ENCODE measurements at places on chromosomes 3 and 15.

DNA sequence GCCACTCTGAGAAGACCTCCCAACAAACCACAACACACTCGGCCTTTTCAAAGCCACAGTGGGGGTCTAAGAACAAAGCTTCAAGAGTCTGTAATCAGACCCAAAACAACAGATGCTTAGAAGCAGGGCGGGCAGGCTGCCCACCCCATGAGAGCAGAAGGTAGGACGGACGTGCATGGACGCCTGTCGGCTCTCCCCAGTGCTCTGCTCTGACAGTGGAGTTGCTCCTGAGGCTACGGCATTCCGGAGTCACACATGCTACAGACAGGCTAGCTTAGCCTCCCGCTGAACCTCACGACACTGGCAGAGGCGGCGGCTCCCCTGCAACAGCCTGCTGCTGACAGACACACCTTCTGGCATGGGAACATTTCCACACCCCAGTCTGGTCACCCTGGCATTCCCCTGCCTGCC lies 33.5 kb downstream of the SLCO2A1 start:
- DNase-seq: no peak

DNA sequence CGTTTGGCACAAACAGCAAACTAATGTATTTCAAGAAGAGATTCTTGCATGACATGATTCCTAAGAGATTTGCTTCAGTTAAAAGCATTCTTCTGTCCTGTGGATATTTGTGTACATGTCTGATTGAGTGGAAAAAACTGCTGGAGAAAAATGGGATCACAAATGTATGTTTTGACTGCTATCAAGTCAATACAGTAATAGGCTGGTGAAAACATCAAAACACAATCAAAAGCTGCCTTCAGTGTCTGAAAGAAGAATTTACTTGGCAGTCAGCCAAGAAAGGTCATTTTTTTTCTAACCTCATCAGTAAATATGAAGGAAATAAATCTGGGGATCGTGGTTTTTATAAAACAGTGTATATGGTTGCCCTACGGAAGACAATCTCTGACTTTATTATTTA lies 1214.8 kb downstream of the NSUN3 start:
- DNase-seq: no peak

GRCh38 chr15:57573151-57573550 lies 18.6 kb upstream of the MYZAP start:
- DNase-seq: no peak

GRCh38 chr3:134904776-134905646 lies 110.0 kb downstream of the EPHB1 start:
- DNase-seq: no peak

- DNase-seq: no peak
Observed at GRCh38 chr3:12349895-12350811, 61.3 kb downstream of the PPARG start.

DNA sequence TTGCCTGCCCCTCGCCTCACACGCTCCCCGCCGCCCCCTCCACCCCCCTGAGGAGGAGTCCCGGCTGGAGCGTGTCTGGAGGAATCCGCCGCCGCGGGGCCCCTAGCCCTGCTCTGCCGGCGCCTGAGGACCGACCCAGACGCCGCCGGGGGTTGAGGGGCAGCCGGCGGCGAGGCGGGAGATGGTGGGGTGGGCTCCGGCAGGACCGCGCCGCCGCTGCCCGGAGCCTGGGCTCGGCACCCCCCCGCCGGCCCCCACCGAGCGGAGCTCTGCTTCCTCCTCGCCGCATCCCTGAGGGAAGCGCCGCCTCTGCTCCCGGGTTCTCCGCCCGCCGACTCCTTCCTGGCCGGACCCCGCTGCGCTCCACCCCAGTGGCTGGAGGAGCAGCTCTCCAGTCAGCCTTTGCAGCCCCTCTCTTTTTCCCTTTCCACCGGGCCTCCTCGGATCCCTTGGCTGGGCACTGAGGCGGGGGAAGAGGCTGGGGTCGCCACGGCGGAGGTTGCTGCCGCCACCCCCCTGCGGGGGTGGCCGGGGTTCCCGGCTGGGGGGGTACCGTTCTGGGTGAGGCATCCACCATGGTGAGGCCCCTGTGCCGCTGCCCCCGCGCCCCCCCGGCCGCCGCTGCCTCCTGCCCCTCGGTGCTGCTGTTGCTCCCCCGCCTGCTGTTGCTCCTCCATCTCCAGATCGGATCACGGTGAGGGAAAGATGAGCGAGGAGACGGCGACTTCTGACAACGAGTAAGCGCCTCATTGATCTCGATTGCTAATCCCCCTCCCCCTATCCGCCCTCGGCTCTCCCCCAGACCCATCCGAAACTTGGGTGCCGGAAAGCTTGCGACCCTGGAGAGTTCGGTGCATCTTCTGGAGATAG lies at the start of gene SPRED1:
Gene SPRED1, plus strand, starts transcription at position 356 of the 870 bp plus-strand sequence. Its CDS starts 350 bp downstream, at position 706.
- peak; percentile 3 for DNase-seq
